Adrenal gland (tissue), 19 donors: ENCODE measurements at places on chromosomes 6 and 20. TPM values are rescaled to one million over a fixed set of nuclear protein-coding genes. Genes with fewer than 3 reads are reported as not detected.

The UNC93A gene
- total RNA-seq = not detected

The COL21A1 gene
- total RNA-seq = 0.65 TPM

GRCh38 chr6:38725414-38726183, 10.5 kb downstream of the DNAH8 start:
- H3K36me3 ChIP-seq = no peaks in the 10 kb centered on the region
- no peaks in the 10 kb centered on the region for H3K4me1 ChIP-seq
- H3K27me3 ChIP-seq = no peaks in the 10 kb centered on the region
- no peak for DNase-seq
- no peak overlapping the region for H3K27ac ChIP-seq

DNA sequence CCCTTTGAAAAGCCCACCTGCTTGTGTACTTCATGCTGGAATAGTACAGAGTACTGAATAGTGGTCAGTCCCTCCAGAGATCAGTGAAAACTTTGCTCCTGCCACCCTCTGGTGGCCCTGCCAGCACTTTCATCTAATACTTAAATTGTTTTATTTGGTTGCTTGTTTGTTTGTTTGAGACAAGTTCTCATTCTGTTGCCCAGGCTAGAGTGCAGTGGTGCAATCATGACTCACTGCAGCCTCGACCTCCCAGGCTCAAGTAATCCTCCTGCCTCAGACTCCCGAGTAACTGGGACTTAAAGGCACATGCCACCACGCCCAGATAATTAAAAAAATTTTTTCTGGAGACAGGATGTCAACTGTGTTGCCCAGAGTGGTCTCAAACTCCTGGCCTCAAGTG, 9.1 kb downstream of the FAM83D start:
- no peak overlapping the region for H3K4me3 ChIP-seq
- H3K4me1 ChIP-seq = no peaks in the 10 kb centered on the region
- no peaks in the 10 kb centered on the region for H3K36me3 ChIP-seq
- H3K27ac ChIP-seq = no peak overlapping the region
- H3K27me3 ChIP-seq = no peaks in the 10 kb centered on the region

DNA sequence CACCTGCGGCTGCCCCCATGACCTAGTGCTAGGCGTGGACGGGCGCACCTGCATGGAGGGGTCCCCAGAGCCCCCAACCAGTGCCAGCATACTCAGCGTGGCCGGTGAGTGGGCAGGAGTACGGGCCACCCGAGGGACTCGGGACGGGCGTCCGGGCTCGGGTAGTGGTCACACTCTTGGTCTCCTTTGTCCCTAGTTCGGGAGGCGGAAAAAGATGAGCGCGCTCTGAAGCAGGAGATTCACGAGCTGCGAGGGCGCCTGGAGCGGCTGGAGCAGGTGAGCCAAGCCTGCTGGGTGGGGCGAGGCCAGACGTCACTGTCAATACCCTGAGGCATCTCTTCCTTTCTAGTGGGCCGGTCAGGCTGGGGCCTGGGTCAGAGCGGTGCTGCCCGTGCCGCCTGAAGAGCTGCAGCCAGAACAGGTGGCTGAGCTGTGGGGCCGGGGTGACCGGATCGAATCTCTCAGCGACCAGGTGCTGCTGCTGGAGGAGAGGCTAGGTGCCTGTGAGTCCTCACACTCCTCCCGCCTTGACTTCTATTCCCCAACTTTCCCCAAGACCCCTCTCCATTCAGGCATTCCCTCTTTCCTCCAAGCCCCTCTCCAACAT, 2.9 kb downstream of the EGFL8 start:
- H3K27me3 ChIP-seq = no peaks in the 10 kb centered on the region
- no peaks in the 10 kb centered on the region for H3K4me1 ChIP-seq
- no peak overlapping the region for H3K27ac ChIP-seq

- H3K4me1 ChIP-seq = no peaks in the 10 kb centered on the region
- H3K27ac ChIP-seq = no peak overlapping the region
- no peaks in the 10 kb centered on the region for H3K27me3 ChIP-seq
These were observed 118.8 kb downstream of the COL19A1 start for GRCh38 chr6:69985180-69985579.

DNA sequence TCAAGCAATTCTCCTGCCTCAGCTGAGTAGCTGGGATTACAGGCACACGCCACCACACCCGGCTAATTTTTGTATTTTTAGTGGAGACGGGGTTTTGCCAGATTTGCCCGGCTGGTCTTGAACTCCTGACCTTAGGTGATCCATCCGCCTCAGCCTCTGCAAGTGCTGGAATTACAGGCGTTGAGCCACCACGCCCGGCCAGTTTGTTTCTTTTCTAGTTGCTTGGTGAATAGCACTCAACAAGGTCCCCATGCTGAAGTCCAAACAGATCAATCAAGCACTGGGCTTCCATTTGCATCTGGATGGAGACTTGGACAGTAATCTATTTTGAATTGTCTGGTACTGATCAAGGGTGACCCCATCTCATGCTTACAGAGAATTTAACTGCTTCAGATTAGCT, 108.9 kb upstream of the FOXO3 start:
- H3K36me3 ChIP-seq = no peaks in the 10 kb centered on the region
- DNase-seq = no peak
